ENCODE measurements at places on chromosomes 2 and 18.

GRCh38 chr2:189151906-189152305 is 27.7 kb downstream of the COL5A2 start:
- DNase-seq, result no peak

GRCh38 chr2:32732912-32733472 is 105.1 kb downstream of the TTC27 start:
- DNase-seq, result no peak

- no peak for DNase-seq
Observed at GRCh38 chr2:205386109-205386508, 296.2 kb upstream of the NRP2 start.

DNA sequence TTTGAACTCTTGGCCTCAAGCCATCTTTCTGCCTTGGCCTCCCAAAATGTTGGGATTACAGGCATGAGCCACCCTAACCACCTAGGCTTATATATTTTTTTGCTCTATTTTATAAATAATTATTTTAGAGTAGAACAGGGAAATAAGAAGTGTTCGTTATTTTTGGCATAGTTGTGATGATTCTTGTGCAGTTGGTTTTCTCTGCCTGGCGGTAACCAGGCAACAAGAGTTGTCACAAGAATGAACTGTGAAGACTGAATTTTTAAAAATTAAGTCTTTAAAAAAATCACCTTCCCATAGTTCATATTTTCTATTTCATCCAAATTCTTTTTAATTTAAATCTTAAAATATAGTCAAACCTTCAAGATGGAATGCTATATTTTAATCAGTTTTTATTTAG is 310.2 kb downstream of the ARL6IP6 start:
- DNase-seq, result no peak

DNA sequence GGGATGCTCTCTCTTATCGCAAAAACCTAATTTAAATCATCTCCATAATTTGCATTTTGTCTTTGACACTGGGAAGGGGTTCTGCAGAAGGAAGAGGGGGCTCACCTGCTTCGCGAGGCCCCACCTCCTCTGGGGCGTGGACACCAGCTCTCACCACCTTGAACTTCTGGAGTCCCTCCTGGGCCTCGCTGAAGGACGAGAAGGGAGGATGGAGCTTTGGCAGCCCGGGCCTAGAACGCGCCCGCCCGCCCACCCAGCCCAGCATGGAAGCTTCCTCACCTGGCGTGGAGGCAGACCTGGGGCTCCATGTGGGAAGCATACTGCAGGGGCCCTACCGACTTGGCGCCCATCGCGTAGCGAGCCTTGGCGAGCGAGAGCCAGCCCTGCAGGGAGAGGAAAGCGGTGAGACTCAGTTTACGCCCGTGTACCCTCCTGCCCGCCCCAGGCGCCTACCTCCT is 1.1 kb upstream of the IMP4 start:
- DNase-seq, result no peak

- DNase-seq, result no peak
Observed at GRCh38 chr2:134679745-134680144, 39.1 kb downstream of the TMEM163 start.

DNA sequence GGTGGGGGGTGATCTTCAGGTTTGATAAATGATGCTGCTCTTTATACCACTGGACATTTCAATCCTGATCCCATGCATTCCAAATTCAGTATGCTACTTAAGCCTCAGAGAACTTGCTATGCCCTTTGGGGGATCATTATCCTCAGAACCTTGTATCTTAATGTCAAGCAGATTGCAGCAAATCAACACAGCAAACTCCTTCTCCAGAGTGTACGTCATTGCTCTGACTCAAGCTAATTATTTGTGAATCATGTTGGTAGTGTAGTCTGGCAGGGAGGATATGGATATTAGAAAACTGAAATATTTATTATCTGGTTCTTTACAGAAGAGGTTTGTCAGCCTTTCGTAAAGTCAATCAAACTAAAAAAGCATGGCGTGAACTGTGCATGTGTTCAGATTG is 562.5 kb upstream of the FAM98A start:
- no peak for DNase-seq

DNA sequence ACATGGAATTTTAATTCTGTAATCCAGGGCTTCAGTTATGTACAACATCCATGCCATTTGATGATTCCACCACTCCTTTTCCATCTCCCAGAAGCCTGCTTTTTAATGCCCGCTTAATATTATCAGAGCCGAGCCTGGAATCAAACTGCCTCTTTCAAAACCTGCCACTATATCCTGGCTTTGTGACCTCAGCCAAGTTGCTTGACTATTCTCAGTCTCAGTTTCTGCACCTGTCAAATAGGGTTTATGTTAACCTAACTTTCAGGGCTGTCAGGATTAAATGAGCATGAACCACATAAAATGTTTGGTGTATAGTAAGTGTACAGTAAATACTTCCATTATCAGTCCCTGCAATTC is 108.7 kb downstream of the XRCC5 start:
- no peak for DNase-seq

GRCh38 chr2:48940606-48941005 is 185.1 kb upstream of the LHCGR start:
- no peak for DNase-seq
